ENCODE measurements at places on chromosomes 11 and 22.

- DNase-seq: no peak
Observed at GRCh38 chr11:71269603-71270511, 17.5 kb upstream of the SHANK2 start.

- no peak for DNase-seq
Observed at GRCh38 chr11:81211050-81211449, 1522.6 kb downstream of the FAM181B start.

GRCh38 chr11:89493431-89493830, 2.3 kb upstream of the NOX4 start:
- DNase-seq: no peak

- DNase-seq: no peak
Observed at GRCh38 chr11:13301522-13301921, 23.9 kb downstream of the BMAL1 start.

GRCh38 chr22:23708270-23708669, 17.5 kb downstream of the RGL4 start:
- no peak for DNase-seq

- DNase-seq: peak; percentile 44
Observed at GRCh38 chr11:60978546-60979380, 7.3 kb downstream of the CD6 start.

- no peak for DNase-seq
Observed at GRCh38 chr11:25119416-25119815, 622.6 kb downstream of the LUZP2 start.

- DNase-seq: no peak
Observed at GRCh38 chr11:32008880-32009551, 81.9 kb upstream of the RCN1 start.

Data from Kasumi-1 (cell line).